Astrocyte (in vitro differentiated cells and primary cell): ENCODE measurements at places on chromosomes 7 and 10. TPM values are rescaled to one million over a fixed set of nuclear protein-coding genes. Genes with fewer than 3 reads are reported as not detected.

DLG5 gene
- 55.2 and 58.4 TPM in 2 replicates for total RNA-seq

CTBP2 gene
- 101 and 109 TPM in 2 replicates for total RNA-seq

CFAP46 gene
- 1.3 and 1.5 TPM in 2 replicates for total RNA-seq

PURB gene
- 23.6 and 26.3 TPM in 2 replicates for total RNA-seq

PPP1R17 gene
- total RNA-seq: not detected in 2 replicates

ZNF775 gene
- 6.4 and 6.5 TPM in 2 replicates for total RNA-seq

CLEC2L gene
- not detected in 2 replicates for total RNA-seq

AOAH gene
- total RNA-seq: not detected in 2 replicates

PAX4 gene
- total RNA-seq: not detected in 2 replicates

RBP3 gene
- not detected in 2 replicates for total RNA-seq
